Stimulated activated CD8-positive, alpha-beta memory T cell treated with anti-CD3 and anti-CD28 coated beads, Interleukin-7, amount 100 ng/mL, for 4 hours (primary cell): ENCODE measurements at places on chromosomes 7 and 10.

DNA sequence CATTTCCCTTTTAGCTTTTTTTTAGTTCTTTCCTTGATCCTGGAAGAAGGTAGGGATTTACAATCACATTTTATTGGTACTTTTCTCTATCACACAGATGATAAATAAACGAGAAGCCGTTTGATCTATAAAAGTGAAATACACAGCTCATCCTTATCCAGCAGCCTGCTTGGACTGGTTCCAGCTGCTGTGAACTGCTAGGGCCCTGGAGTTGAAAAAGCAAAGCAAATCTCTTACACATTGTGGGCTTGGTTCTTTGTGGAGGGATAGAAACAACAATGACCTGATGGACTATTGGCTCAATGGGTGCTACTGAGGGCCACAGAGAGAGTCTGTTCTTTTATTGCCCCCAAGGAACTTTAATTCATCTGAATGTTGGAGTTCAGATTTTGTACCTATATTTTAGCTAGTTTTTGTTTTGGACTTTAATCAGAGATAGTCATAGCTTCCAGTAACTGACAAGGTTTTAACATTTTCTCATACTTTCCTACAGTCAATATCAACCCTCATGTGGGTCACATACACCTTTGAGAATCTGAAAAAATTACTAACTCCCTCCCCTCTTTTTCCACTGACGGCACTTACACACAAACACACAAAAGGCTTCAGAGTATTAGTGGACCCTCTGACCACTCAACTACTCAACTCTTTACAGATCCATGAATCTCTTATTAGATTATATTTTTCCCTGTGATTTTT lies 91.6 kb upstream of the CCDC6 start:
- DNase-seq, result no peak

GRCh38 chr7:2734751-2735571 lies 47.0 kb downstream of the AMZ1 start:
- DNase-seq, result no peak

- no peak for DNase-seq
Measured at GRCh38 chr7:50160206-50160605, 67.2 kb upstream of the ZPBP start.

DNA sequence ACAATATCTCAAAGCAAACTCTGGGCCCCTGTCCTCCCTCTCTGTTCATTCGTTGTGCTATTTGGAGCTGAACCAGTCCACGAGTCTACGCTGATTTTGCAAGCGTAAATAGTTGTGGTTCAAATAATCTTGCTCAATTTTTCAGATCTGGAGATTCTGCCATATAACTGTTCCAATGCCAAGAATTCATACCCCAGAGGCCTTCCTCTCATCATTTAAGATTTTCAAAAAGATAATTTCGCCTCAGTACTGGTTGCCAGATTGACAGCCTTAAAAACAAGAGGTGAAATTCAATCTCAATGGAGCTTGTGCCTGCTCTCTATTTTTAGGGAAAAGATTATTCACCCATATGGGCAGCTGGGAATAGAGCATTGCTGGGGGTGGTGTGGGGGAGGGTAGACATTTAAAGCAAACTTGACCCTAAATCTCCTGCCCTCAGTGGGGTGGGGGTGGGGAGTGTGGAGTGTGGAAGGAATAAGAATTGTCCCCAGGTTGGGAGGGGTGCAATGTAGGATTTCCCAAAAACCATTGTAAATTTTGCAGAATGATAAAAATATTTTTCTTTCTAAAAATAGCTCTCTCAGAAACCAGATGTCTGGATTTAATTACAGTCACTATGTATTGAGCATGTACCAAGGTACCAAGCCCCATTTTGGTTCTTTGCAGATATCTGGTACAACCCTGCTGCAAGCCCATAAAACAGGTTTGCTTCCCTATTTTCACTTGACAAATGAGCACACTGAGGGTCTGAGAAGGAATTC lies 104.7 kb upstream of the EEPD1 start:
- DNase-seq, result no peak

- DNase-seq, result no peak
Measured at GRCh38 chr7:77989981-77990566, 191.5 kb downstream of the PHTF2 start.

GRCh38 chr7:2659556-2660358 lies 28.0 kb downstream of the TTYH3 start:
- no peak for DNase-seq

GRCh38 chr10:29811751-29812427 lies 177.1 kb upstream of the SVIL start:
- no peak for DNase-seq

DNA sequence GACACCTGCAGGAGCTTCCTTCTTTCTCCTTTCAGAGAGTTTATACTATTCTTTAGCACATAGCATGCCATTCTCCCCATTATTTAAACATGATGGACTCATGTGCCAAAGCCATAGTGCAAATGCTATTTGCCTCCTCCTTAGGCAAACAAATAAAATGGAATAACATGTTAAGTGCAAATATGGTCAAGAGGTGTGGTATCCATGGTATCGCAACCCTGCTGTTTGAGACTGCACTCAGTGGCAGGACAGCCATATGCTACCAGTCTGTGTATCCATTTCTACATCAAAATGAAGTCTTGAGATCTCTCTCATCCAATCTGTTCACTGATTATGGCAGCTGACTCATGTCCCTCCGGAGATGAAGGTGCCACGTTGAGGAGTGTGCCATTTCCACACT lies 22.8 kb downstream of the HEPACAM2 start:
- DNase-seq, result no peak

GRCh38 chr10:62037166-62037831 lies 135.8 kb downstream of the ARID5B start:
- no peak for DNase-seq

DNA sequence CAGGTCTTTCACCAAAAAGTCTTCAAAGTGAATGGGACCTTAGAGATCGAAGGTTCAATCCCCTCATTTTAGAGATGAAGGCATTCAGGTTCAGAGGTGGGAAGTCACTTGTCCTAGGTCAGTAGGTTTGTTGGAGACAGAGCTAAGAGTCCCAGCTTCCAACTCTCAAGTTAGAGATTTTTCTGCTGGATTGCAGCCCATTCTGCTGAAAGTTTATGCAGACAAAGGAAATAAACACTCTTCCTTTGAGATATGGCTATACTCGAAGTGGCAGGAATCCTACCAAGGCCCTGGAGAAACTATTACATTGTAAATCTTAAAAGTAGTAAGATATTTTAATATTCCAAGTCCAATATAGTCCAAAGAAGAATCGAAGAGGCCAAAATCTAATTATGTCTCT lies 64.4 kb downstream of the LYZL1 start:
- DNase-seq, result no peak

DNA sequence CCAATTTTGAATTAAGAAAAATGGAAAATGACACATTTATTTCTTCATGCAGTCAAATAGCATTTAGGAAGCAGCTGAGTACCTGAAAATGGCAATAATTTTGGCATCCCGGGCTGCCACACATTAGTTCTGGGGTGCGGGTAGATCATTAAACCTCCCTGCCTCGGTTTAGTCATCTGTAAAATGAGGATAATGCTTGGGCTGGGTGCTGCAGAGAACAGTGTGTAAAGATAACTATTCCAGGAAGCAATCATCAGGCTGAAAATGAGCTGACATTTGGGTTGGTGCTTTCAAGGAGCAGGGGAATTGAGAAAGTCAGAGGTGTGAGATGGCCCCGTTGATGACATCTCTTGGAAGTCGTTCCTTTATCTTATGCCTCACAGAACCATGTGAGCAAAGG lies 767.2 kb downstream of the PHTF2 start:
- no peak for DNase-seq

GRCh38 chr10:16505161-16505560 lies 16.5 kb downstream of the C1QL3 start:
- DNase-seq, result no peak

DNA sequence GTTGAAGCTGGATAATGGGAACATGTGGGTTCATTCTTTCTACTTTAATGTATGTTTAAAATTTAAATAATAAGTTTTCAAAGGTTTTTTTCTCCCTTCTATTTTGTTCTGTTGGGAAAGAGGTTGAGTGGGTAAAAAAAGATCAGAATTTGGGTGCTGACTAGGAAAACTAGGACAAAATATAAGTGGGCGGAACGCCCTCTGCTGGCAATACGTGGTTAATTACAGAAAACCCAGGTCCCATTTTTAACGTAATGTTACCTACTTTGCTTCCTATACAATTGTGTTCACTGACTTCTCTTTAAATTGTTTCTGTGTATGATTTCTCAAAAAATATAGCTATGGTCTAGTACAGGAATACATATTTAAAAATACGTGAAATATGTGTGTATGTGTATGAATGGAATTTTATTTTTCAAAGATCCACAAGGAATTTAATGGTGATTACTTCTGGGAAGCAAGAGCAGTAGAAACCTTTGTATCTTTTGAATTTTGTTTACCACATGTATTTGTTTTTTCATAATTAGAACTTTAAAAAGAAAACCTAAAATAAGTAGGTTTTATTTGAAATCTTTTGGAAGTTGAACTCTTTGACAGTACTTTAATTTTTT lies 8.7 kb downstream of the ECD start:
- DNase-seq, result peak; percentile 31

DNA sequence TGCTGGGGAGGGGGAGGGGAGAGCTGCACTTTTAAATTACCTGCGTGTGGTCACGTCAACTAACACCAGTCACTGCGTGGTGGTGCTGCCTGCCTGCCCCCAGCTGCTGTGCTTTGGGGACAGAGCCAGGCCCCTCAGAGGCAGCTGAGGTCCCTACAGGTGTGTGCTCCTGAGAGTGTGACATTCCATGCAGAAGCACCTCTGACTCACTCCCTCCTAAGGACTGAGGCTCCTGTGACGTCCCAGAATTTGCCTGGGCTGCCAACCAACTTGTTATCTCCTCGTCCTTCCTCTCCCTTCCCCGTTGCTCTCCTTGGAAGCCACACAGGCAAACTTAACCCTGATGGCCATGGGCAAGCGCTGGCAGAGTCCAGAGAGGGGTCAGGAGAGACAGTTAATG lies 563.0 kb downstream of the PARD3 start:
- DNase-seq, result no peak
